ENCODE measurements at places on chromosomes 11 and 22. TPM values are rescaled to one million over a fixed set of nuclear protein-coding genes. Genes with fewer than 3 reads are reported as not detected.

DDTL gene
- 2.8 TPM for total RNA-seq

MMP27 gene
- total RNA-seq, result not detected

DNA sequence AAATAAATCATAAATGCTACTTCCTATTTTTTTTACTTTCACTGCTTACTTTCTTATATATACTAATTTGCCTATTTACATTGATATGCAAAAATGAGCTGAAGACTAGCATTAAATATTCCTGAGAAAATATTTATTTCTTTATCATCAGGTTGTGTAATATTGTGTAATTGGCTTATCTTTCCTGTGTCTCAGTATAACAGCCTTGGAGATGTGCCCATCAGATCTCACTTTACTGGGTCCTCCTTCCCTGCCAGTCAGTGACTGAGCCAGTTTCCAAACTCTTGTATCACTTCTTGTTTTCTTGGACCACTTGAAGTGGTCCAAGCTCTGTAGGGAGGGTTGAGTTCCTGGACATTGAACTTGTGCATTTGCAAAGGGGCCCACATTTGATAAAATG lies 900.0 kb downstream of the LUZP2 start:
- no peak for DNase-seq

DNA sequence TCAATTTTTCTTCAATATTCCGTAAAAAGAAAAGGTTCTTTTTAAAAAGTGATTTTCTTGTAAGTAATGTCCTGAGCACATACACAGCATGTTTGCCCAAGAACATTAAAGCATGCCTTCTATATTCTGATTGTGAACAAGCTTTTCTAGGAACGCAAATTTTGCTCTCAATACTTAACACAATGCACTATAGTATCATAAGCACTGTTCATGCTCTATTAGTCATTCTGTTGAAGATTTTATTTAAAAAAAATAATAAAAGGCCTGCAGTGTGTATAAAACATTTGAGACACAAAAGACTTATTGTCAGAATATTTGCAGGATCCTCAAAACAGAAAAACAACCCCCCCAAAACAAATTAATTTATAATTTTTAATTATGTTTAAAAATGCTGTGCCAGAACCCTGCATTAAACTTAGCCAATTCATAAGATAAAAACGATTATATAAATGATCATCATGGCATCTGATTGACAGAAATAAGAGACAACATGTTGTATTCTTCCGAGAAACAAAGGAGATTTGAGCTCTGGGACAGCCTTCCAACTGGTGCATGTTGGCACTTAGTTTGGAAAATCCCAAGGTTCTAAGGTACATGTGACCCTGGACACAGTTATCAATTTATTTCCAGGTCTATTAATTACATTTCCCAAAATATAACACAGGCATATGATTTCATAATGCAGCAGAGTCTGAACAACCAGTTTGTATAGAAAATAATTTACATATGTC lies 13.1 kb downstream of the MTMR2 start:
- no peak for DNase-seq

DNA sequence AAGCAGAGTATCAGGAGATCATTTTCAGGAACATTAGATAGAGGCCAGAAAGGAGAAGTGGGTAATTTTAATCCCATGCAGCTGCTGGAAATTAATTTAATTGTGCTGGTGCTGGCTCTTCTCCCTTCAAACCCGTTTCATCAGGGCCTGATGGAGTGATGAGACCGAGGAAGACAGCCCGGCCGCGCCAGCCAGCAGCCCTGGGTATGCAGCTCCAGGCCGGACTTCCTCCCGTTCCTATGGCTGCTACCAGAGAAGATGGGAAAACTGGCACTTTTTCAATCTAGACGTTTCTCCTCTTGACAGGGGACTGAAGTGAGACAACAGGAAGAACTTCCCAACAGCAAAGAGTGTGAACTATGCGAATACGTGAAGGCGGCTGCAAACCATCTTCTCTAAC lies 24.6 kb upstream of the ZBTB16 start:
- DNase-seq, result no peak

MMP8 gene
- not detected for total RNA-seq

NDUFS8 gene
- 236 TPM for total RNA-seq

SBF2 gene
- total RNA-seq, result 33.2 TPM

- no peak for DNase-seq
Observed at GRCh38 chr11:59191890-59192289, 20.0 kb downstream of the DTX4 start.
